ENCODE measurements at places on chromosomes 16 and 17. TPM values are rescaled to one million over a fixed set of nuclear protein-coding genes. Genes with fewer than 3 reads are reported as not detected.

DNA sequence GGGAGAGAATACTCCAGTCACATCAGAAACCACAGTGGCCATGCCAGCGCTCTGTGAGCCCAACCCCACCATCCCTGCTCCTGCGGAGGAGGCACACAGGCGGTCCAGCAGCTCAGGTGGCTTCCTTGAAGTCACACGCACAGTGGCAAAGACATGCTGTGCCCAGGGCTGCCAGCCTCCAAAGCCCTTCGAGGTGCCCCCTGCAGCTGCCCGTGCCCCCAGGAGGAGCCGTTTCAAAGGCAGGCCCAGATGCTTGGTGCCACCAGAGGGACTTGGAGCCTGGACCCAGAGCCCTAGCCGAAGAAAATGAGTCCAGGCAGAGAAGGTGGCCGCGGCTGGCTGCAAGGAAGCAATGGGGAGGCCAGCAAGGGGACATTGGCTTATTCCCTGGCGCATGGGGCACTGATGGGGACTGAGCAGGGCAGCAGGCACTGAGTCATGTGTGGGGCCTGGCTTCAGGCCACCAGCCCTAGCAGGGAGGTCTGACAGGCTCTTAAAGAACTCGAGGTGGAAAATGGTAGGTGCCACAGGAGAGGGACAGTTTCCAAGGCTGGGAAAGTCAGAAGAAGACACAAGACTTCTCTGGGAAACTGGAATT is 17.2 kb upstream of the CACNG1 start:
- DNase-seq: peak; percentile 64

- DNase-seq: no peak
Measured at GRCh38 chr16:70565053-70565452, 41.4 kb downstream of the SF3B3 start.

DNA sequence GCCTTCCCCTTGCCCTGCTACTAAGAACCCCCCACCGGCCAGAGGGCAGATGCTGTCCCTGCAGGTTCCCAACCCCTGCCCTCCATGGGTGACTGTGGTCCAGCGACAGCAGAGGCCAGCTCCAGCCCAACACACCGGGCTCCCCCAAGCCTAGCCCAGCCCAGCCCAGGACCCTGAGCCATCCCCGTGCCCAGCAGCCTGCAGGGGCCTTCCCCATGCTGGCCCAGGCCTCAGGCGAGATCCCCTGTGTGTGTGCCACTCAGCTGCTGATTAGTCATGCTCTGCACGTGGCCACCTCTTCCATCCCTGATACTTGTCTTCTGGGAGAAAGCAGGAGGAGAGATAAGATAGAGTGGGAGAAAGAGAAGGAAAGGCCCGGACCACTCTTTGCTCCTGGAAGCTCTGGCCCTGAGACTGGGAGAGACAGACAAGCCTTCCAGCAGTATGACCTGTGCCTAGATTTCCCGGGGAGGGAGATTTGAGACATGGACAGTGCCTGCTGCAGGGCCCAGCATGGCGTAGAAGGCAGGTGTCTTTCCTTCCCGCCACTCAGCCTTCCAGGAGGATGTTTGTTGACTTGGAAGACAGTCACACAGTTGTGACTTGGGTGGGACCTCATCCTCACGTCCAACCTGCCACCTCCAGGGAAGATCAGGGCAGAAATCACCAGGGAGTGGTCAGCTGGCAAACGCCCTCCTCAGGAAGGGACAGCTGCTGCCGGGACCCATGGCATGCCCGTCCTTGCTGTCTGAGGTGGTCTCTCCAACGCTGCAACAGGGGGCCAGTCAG is 41.3 kb upstream of the RASD1 start:
- DNase-seq: no peak

Gene DDX19B
- 18.1 TPM for total RNA-seq

Gene ANKRD40CL
- not detected for total RNA-seq

GRCh38 chr17:40666331-40666730 is 1.4 kb upstream of the KRT222 start:
- DNase-seq: no peak

GRCh38 chr16:85316321-85316919 is 204.1 kb upstream of the CIBAR2 start:
- DNase-seq: peak; percentile 60

DNA sequence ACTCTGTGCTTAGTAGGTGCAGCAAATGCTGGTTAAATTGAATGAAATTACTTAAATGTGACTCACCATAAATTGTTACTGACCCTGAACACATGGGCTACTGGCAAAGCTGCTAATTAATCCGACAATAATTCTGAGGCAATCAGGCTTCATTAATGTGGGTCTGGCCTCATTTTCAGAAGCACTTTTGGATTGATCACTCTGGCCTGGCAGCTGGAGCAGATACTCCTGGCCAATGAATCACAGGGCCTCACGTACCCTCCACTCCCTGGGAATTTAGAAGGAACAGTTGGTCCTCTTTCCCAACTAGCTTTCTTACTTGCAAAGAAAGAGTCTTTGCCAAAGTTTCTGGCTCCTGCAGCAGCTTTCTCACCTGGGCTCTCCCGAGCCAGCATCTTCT is 162.0 kb upstream of the ZKSCAN2 start:
- DNase-seq: no peak

Gene MYO1C
- total RNA-seq: 90.7 TPM

DNA sequence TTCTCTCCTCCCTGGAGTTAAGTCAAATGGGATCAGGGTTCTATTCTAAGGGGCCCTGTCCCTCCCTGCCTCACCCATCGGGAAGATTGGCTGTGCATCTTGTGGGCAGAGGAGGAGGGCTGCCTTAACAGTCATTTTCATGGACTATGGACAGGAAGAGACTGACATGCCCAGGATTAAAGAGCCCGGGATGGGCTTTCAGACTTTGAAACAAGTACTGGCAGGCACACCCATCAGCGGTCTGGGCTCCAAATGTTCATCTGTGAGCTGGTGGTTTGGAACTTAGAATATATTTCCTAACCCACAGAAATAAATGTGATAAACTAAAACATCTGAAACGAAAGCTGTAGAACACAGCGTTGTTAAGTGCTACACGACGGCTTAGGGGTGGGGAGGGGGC is 6.5 kb downstream of the SLC6A4 start:
- no peak for DNase-seq

DNA sequence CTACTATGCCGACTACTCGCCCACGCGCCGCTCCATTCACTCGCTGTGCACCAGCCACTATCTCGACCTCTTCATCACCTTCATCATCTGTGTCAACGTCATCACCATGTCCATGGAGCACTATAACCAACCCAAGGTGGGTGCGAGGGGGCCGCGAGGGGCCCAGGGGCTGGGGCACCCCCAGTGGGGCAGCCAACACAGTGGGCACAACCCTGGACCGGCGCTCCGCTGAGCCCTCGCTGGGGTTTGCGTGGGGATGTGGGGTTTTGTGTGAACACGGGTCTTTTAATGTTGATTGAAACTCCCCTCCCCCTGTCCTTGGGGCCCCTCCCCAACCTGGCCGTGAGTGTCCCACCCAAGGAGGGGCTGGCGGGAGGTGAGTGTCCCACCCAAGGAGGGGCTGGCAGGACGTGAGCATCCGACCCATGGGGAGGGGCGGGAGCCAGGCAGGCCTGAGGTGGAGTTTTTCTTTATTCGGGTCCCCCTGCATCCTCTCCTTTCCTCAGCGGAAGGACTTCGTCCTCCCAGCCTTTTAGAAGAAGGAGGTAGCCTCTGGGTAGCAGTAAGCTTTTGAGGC is 11.2 kb downstream of the TPSG1 start:
- no peak for DNase-seq

DNA sequence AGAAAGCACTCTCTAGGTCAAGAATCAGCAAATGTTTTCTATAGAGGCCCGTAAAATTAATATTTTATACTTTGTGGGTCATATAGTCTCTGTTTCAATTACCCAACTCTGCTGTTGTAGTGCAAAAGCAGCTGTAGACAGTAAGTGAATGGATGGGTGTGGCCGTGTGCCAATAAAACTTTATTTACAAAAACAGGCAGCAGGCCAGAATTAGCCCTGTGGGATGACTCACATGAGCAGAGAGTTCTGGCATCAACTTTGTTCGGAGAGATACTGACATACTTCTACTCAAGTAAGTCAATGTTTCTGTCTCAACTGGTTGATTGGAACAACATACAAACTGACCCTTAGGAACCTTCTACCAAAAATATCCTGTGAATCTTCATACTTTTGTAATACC is 616.2 kb downstream of the MAF start:
- no peak for DNase-seq

GRCh38 chr17:3885970-3886369 is 6.9 kb downstream of the CAMKK1 start:
- DNase-seq: no peak

GRCh38 chr17:70030371-70030770 is 44.7 kb upstream of the KCNJ16 start:
- no peak for DNase-seq

DNA sequence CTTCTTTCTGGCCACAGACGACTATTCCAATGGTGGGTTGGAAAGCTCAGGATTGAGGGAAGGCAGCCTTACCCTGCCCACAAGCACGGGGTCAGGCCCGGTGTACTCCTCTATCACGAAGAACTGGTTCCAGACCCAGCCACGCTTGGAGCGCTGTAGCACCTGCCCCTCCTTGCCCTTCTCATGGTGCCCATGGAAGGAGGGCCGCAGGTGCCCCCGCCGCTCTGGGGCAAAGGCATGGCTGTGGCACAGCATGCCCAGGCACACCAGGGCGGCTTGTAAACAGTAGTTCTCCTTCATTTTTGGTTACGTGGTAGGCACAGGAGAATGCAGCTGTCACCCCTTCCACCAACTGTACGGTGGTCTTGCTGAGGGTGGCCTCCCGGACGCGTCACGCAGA is 117.3 kb downstream of the CDH11 start:
- no peak for DNase-seq

Gene WNT3
- 4.9 TPM for total RNA-seq

Gene DNAAF1
- not detected for total RNA-seq

DNA sequence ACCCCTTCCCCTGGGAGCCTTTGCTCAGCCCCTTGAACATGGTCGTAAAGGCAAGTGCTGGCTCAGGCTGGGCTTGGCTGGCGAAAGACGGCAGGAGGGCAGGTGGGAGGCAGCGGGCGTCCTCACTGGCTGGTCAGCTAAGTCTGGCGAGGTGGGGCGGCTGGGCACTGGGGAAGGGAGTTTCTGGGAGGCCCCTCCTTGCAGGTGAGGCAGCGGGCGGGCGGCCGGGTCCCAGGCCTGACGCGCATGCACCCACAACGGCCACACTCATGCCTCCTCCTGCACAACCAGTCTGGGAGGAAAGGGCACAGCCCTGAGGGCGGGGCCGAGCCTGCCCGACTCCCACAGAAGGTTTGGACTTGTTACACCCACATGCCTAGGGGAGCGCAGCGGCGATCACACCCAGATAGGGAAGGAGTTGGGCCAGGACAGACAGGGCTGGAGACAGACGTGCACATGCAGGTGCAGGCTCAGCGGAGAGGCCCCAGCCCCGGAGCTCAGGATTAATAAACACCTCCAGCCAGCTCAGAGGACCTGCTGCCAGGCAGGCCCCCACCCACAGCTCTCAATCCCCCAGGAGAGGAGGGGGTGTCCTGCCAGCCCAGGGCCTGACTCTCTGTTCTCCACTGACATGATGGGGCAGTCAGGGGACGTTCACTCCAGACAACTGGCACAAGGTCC is at the start of gene EVPL:
EVPL (minus strand) TSS at position 148 of the 681 bp plus-strand sequence; CDS start at position 40, 108 bp downstream.
- DNase-seq: peak; percentile 98

Gene FTSJ3
- total RNA-seq: 82.4 TPM

GRCh38 chr16:1832838-1833454 is 5.9 kb downstream of the FAHD1 start:
- no peak for DNase-seq

DNA sequence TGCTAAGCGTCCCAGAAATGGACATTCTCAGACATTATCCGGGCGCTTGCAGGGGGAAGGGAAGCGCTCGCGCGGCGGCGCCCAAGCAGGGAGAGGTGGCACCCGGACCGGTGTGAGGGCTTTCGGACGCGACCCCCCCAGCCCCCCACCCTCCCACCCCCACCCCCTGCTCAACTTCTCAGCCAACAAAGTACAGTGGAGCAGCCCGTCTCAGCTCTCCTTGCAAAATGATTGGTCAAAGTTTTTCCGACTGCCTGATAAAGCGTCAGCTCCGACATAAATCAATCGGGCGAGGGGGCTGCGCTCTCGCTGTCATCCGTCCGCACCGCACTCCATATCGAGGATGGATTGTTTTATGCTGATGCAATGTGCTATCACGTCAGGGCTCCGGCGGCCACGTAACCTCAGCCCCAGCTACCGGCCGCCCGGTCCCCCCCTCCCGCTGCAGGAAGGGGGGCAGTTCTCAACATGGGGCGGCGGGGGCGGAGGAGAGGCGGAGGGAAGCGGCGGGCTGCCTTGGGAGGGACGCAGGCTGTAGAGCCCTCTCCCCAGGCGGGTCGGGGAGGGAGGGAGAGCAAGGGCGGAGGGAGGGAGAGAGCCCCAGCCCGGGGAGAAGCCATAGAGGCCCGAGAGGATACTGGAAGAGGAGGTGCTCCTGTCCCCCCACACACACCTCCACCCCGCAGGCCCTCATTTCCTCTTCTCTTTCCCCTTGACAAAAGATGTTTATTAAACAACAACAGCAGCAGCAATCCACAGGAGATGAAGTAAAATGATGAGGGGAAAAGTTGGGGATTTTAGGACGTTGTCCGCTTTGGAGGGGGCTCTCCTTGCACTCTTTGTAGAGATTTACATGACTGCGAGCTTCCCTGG is at the start of gene HOXB9:
HOXB9 (minus strand) TSS at position 114 of the 873 bp plus-strand sequence; CDS start at position 25, 89 bp downstream.
- DNase-seq: peak; percentile 65

DNA sequence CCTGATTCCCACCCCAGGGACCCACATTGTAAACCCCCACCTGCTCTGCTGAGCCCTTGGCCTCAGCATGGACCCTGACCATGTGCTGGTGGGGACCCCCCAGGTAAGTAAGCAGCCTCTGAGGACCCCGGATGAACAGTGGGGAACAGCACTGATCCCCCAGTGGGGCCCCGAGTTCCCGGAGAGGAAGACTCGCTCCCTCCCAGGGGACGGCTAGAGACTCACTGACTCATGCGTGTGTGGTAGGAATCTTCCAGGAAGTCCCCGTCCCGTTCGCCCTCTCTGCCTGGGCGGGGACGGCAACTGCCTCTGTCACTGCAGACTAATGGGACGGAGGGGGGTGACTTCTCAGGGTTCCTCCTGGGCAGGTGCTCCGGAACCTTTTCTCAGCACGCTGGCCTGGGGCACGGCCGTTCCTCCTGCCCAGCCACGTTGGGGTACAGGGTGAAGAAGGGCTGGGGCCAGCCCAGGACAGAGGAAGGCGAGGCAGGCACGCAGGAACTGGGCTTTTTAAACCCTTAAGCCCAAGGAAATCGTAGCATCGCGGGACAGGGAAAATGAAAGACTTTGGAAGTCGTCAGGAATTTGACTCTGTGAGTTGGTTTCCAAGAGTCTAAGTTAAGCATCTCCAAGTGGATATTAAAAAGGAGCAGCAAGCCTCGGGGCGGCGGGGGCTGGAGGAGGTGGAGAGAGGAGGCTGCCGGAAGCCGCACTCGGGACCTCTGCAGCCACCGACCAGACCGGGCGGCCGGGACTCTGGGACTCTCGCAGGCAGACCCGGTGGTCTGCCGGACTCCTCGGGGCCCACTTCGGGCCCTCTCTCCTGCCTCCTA is 178.7 kb downstream of the SEC14L1 start:
- peak; percentile 93 for DNase-seq

Gene SBK1
- 1.5 TPM for total RNA-seq

DNA sequence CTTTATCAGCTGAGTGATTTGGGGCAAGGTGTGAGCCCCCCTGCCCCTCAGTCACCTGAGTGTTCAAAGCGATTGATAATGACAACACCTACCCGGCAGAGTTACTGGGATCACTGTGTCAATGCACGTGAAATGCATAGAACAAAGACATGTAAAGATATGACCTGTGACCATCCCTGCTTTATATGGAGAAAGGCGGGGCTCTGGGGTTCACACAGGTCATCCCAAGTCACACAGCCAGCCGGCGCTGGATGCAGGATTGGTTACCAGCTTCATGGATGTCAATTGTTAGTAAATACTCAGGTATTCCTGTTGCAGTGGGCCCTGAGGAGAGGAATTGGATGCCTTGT is 64.4 kb downstream of the CRISPLD2 start:
- no peak for DNase-seq

Gene RAB37
- total RNA-seq: 0.17 TPM
